ENCODE measurements at places on chromosomes 3 and 15.

DNA sequence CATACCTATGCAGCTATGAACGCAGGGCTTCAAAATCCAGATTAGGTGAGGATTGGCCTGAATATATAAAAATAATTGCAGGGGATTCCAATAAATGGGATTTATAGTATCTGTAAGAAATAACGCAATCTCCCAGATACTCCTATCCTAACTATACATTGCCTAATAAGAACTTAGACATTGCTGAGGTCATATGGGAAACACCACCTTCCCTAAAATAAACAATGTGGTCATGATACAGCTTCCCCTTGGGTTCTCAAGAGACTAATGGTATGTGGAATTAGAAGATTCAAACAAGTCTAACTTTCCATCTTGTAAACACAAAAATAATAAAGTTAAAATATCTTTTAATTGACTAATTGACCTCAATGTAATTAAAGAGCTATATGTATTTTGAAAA is 28.2 kb downstream of the UBE3A start:
- no peak for DNase-seq

DNA sequence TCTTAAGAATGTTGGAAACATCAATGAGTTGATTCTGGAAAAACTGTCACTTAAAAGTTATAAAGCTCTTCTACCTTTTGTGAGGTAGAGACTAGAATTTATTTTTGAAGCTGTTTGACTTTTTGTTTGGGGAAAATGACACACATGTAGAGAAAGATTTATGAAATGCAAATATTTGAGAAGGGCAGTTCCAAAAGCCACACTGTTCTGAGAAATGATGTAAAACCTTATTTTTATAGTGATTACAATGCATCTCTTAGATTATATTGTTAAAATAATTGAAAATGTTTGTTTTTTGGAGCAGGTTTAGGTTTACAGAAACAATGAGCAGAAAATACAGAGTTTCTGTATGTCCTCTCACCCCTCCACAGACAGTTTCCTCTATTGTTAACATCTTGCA is 116.1 kb upstream of the CMC1 start:
- DNase-seq: no peak

- no peak for DNase-seq
Observed at GRCh38 chr3:99772671-99773070, 45.0 kb upstream of the CMSS1 start.

DNA sequence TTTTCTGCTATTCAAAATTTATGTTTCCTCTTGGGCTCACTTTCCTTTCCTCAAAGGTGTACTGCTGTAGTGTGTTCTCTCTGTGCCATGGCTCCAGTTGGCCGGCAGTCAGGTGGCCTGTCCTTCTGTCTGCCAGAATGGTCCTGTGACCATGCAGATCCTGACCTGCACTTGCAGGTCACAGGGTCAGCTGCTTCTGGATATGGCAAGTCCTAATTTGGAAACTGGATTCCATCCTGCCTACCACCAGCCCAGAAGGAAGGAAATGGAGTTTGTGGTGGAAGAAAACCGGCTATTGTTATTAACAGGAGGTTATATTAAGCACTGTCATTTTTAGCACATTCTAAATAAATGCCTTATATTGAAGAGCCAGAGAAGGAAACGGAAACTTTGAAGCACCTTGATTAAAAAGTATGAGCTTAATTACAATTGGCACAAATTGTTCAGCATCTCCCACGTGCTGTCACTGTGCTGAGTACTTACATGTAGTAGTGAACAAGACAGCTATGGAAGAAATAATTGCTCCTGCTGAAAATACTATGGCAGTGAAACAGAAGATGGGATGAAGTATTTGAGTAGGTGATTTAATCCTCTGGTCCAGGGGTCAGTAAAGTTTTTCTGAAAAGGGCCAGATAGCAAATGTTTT is 362.8 kb downstream of the PTPRG start:
- no peak for DNase-seq

- peak; percentile 44 for DNase-seq
Observed at GRCh38 chr3:160400030-160400701, 716 bp downstream of the SMC4 start.

All from NCI-H2171 treated with DMSO at 0.1 percent for 48 hours (cell line).